ENCODE measurements at places on chromosomes 11 and 22.

- DNase-seq: no peak
These were observed 57.4 kb downstream of the BCL2L13 start for GRCh38 chr22:17695986-17696385.

DNA sequence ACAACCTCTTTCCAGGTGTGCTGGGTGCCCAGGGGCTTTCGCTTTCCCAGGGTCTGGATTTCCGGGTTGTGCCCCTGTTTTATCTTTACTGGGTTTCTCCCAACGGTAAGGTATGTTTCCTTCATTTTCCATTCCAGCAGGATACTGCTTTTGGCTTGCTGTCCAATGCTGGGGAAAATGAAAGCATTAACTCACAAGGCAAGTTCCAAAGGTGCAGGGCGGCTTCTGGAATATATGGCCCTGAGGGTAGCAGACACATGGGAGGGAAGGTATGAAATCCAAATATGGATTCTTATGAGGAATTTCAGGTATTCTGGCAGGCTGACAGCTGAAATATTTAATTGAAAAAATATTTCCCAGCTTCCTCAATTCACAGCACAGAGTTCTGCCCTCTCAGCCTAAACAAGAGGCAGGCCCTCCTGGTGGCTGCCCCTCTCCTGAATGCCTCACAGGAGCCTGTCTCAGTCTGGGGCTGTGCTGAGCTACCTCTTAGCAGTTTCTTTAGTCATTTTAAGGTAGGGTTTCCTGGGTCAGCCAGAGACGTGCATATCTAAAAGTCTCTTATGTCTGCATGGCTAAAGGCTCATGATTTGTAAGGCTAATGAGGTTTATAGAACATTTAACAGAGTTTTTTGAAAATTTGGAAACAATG lies 318.6 kb upstream of the B3GAT1 start:
- no peak for DNase-seq

DNA sequence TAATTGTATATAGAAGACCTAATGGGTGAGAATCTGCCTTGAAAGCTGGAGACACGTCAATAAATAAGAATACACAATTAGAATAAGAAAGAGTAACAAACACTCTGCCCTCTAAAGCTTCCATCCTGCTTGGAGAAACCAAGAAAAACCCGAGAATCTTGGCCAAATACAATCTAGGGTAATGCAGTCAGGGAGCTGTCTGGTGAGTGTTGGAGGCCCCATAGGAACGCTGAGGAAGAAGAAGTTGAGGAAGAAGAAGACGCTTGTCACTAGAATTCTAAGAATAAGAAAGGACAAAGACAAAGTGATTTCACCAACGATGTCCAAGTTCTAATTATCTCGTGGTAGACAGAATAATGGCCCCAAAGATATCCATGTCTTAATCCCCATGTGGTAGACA lies 4485.9 kb upstream of the OR11H1 start:
- no peak for DNase-seq

- DNase-seq: no peak
These were observed 1.4 kb downstream of the PRR14L start for GRCh38 chr22:31748490-31748889.

DNA sequence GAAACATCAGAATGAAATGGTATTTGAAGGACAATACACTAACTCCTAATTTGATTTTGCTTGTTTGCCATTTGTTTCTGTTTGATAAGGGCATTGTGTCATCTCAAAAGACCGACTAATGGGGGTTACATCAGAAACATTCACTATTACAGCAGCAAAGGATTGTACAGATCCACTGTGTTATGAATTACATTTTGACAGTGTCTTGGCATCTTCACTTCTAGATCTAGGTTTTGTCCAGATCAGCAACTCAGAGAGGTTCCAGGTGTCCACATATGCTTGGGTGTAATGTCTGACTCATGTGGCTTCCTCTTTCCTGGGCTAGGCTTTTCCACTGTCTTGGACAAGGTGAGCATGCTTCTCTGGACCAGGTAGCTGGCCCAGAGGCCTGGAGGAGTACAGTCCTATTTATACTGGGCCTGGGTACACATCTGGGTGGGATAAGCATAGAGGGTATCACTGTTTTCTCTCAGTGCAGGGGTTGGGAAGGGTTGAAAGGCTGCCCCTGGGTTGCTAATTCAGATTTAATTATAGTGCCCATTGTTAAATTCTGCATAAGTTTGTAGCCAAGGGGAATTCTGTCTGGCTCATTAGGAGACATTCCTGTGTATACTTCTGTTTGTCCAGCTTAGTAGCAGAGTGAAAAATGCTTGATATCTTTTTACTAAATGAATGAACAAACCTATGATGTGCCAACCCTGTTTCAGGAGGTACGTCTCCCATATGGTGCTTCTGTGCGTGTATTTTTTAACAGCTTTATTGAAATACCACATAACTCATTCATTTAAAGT lies 23.8 kb downstream of the DDI1 start:
- DNase-seq: no peak

DNA sequence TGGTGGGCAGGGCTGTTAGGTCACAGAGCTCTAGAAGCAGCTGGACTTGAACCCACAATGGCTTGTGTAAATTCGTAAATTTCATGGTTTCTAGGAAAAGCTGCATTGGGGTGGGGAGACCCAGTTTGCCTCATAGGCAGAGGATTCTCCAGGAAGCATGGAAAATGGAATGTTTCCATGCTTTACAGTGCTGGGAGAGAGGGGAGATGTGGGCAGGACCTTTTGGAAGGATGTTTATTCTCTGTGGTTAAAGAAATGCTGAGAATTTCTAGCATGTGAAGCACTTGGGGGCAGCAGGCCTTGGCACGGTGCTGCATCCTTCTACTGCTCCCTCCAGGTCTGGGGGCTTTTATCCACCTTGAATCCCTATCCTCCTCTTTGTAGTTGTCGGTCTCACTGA lies 46.3 kb downstream of the TRAF6 start:
- no peak for DNase-seq

- no peak for DNase-seq
These were observed 29.4 kb downstream of the LRP5 start for GRCh38 chr11:68341557-68342458.

GRCh38 chr22:21755851-21756284 lies 20.3 kb upstream of the YPEL1 start:
- peak; percentile 34 for DNase-seq

GRCh38 chr11:107493117-107493516 lies 35.5 kb upstream of the CWF19L2 start:
- DNase-seq: no peak

- DNase-seq: no peak
These were observed 113.6 kb upstream of the MTNR1B start for GRCh38 chr11:92855607-92856405.

DNA sequence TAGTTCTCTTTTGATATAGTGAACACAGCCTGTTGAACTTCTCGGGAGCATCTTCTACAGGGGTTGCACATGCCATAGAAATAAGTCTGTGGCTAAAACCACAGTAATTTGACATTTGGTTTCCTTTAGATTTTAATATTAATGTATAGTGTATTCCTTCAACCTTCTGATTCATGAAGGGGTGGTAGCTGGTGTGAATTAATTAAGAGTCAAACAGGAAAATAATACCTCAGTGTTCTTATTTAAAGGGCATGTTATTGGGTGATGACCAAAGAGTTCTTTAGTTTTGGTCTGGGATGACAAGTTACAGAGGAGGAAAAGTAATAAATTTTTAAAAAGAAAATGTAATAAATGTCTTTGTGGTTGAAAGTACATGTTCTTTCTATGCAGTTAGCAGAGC lies 86.8 kb downstream of the PDHX start:
- no peak for DNase-seq

DNA sequence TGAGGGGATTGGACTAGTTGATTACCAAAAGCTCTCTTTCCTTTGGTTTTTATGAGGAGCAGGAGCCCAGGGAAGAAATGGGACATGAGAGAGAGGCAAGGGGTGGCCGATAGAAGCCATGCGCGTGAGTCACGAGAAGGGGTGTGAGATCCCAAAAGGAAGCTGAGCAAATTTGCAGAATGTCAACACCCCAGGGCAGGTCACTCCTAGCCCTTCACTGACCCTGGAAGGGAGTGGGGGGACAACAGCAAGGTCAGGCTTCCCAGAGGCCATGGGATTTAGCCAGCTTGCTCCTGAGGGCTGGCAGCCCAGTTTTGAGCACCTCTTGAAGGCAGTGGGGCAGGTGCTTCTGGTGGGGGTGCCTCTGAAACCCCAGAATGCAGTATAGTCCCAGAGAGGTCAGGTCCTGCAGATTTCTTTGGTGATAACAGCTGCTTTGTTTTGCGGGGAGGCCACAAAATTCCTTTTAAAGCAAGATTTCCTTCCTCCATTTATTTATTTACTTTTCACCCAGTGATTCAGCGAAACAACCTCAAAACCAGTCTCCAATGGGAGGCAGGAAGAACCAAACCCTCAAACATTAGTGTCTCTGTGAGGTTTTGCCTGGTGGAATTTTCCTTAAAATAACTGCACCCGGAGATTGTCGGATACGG lies 40.1 kb upstream of the TIMP3 start:
- no peak for DNase-seq

- DNase-seq: no peak
These were observed 33.7 kb downstream of the SHISAL1 start for GRCh38 chr22:44279069-44279360.

DNA sequence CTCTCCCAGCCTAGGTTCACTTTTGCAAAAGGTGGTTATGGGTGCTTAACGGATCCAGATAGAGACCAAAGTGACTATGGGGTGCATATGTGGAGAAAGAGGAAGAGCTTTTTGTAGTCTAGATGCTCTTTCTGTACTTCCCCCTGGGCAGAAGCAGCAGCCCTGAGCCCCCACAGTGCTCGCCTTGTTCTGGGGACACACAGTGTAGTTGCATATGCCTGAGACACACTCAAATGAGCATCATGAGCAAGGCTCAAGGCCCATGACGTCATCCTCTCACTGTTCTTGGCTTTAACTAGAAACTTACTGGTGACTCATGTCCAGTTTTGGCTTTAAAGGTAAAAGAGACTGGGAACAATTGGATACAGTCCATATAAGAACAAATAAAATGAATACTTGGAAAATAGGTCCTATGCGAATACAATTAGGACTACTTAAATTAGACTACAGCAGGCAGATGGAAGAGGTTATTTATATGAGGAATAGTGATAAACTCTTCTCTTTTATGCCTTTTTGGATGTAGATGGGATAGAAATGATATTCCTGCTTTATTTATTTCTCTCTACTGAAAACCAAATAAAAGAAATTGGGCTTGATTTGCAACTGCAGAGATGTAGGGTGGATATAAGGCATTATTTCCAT lies 20.1 kb upstream of the PEX26 start:
- DNase-seq: peak; percentile 96

DNA sequence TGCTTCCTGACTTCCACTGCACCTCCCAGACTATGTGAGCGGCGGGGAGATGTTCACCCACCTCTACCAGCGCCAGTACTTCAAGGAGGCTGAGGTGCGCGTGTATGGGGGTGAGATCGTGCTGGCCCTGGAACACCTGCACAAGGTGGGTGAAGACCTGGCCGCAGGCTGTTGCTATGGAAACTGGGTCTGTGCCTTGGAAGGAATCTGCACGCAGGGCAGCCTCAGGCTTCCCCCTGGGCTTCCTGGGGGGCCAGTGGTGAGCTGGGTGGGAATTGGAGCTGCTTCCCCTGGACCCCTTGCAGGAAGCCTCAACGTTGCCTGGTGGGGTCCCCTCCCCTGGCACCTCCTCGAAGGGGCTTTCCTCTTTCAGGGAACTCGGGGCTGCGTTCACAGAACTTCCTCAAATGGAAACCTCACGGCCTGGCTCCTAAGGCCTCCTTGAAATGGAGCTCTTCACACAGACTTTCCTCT lies 1.5 kb downstream of the RPS6KA4 start:
- no peak for DNase-seq

DNA sequence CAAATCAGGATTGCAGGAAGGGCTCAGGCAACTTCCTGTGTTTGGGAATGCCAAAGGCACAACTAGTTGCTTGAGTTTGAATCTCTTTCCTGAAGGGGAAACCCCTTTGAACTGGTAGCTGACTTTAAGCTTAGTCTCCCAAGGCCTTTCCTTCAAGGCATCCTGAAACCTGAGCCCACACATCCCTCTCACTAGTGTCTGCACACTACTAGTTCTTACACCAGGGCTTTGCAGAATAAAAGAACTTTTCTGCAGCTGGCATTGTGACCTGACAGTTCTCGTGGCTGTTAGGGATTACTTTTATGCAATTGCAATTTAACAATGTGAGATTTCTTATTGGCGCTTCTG lies 95.4 kb downstream of the EXT2 start:
- no peak for DNase-seq

GRCh38 chr11:118935376-118935775 lies 9.7 kb upstream of the BCL9L start:
- DNase-seq: no peak

DNA sequence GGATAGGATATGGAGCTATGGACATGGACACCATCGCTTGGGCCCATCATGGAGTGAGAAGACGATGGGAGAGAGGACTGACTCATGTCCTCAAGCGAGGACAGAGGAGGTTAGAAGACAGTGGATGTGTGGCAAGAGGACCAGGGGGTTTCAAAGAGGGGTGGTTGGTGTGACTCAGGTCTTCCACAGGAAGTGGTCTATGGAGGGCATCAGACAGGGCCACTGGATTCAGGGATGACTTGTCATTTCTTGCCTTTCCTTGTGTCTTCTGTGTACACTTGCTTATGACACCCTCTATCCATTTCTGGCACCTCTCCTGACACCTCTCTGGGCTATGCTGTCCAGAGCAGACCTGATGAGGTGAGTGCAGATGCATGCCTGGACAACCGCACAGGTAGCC lies 115.4 kb downstream of the OSBP2 start:
- no peak for DNase-seq

- DNase-seq: no peak
These were observed 14.2 kb upstream of the IL10RA start for GRCh38 chr11:117972044-117972443.

- DNase-seq: no peak
These were observed 775.1 kb downstream of the BRD1 start for GRCh38 chr22:49052560-49052959.

- DNase-seq: no peak
These were observed 170.2 kb downstream of the DCDC1 start for GRCh38 chr11:31199378-31199777.

GRCh38 chr11:36449561-36450096 lies 60.4 kb downstream of the TRAF6 start:
- DNase-seq: no peak

GRCh38 chr11:89521294-89521693 lies 30.1 kb upstream of the NOX4 start:
- DNase-seq: no peak

Data from AG04449 (cell line).